Lower leg skin (tissue), 4 donors: ENCODE measurements at places on chromosomes 5 and 9.
A peak's percentile ranks its signal among the peaks of the same experiment; 100 is the strongest.

DNA sequence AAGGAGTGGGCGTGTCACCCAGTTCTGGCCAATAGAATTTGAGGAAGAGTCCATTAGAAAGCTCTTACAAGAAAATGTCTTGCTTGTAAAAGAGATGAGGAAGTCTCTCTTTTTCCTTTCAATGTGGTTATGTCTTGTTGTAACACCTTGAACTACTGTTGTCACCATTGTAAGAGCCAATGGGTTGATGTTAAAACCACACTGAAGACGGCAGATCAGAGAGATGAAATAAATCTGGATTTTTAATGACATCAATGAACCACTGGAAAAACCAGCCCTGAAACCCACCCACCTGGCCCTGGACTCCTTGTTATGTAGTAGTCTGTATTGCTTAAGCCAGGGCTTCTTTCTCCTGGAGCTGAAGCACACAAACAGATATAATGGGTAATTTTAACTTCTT is 83.8 kb upstream of the ERCC6L2 start:
- DNase-seq, result no peak

DNA sequence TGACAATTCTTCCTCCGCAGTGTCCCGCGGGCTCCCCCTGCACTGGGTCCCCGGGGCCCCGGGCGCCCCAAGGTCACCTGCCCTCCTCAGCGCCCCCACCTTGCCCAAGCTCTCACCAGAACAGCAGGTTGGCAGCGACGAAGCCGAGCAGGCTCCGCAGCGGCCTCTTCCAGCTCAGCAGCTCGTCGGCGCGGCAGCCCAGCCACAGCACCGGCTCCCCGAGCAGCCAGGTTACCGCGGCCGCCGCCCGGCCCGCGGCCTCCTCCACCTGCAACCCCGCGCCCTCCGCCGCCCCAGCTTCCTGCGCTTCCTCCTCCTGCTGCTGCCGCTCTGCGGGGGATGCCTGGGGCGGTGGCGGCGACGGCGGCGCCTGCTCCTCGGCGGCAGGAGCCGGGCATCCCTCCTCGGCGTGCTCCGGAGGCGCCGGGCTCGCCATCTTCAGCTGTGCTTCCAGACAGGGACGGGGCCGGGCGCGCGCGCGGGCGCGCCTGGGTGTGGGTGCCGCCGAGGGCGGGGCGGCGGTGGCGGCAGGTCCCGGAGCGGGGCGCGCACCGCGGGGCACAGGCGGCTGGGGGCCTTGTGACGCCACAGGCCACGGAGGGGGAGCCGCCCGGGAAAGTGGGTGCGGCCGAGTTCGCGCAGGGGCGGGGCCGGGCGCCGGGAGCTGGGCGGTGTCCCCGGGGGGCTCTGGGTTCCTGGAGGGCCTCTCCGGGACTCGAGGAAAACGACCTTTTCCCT is at the start of gene RETREG1:
Gene RETREG1 (minus strand): TSS at position 462 of the 738 bp plus-strand sequence. CDS start 26 bp downstream, at position 436.
- DNase-seq, result no peak

- peak; percentile 93 for DNase-seq
Observed at GRCh38 chr5:131634666-131634995, 398 bp downstream of the RAPGEF6 start.

- peak; percentile 37 for DNase-seq
Observed at GRCh38 chr5:137315534-137316345, 183.4 kb downstream of the SPOCK1 start.
